ENCODE measurements at places on chromosomes 7 and 10. TPM values are rescaled to one million over a fixed set of nuclear protein-coding genes. Genes with fewer than 3 reads are reported as not detected.

DNA sequence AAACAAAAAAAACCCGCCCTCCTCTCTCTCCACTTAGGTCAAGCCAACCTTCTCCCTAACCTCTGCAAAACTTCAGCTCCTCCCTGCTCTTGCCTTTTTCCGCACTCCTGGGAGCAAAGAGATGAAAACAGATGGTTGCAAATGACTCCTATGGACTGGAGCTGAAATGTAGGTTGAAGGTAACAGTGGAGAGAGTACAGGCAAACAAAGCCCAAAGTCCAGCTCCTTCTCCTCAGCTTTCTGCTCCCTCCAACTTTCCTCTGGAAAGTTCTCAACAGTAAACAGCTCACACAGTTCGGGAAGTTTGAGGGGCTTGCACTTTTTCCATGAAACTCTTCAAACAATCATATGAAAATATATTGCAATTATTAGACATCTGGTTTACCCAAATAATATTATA lies 90.3 kb downstream of the SLC37A3 start:
- no peak for DNase-seq

- DNase-seq: no peak
These were observed 12.7 kb upstream of the DNMBP start for GRCh38 chr10:100022403-100022802.

DNA sequence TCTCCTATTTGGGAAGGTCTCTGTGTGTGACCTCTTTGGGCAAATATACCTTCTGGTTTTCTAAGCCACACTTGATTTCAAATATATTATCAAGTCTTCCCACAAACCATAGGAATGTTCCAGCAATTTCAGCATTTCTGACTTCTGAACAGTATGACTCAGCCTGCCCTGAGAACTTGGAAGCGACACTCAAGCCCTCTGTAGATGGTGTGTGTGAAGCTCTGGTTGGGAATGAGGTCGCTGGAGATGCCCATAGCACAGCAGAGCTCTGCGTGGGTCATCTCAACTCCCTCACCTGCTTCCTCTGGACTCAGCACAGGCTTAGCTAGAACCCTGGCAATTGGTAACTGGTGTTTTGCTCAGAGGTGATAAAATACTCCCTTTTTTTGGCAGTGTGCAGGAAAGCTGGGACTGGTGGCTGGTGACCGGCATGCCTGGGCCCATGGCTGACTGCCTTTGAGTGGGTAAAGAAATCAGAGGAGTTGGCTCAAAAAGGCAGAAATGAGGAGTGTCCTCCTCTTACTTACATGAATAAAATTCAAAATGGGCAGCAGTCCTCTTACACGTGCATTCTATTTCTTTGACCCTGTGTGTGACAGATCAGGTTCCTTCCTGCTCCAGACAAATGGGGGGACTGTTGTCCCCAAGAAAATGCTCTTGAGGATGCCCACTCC lies 87.5 kb upstream of the NRP1 start:
- no peak for DNase-seq

The GNG11 gene
- polyA plus RNA-seq: 38.1 TPM

The GIMAP7 gene
- 12.4 TPM for polyA plus RNA-seq

The IDI2 gene
- not detected for polyA plus RNA-seq

The TMEM225B gene
- 2.3 TPM for polyA plus RNA-seq
